ENCODE measurements at places on chromosomes 2 and 18.

DNA sequence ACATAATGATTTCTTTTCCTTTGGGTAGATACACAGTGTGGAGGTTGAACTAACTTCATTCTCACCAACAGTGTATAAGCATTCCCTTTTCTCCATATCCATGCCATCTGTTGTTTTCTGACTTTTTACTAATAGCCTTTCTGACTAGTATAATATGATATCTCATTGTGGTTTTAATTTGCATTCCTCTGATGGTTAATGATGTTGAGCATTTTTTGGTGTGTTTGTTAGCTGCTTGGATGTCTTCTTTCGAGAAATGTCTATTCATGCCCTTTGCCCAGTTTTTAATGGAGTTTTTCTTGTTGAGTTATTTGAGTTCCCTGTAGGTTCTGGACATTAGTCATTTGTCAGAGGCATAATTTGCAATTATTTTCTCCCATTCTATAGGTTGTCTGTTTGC lies 59.8 kb downstream of the MARCHF4 start:
- DNase-seq = no peak

DNA sequence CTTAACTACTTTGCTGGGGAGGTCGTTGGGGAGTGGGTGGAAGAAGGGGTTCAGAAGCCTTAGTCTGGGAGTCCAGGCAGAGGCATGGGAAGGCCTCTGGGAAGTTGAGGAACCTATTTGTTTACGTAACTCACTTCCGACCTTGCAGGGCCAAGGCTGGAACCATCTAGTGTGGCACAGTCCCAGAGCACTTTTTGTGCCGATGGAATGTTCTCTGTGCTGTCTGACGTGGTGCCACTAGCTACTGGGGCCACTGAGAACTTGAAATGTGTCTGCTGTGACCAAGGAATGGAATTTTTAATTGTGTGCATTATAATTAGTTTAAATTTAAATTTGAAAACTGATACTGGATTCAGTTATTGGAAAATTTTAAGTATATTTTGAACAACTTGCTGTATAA lies 139.7 kb downstream of the FAM161A start:
- DNase-seq = no peak

DNA sequence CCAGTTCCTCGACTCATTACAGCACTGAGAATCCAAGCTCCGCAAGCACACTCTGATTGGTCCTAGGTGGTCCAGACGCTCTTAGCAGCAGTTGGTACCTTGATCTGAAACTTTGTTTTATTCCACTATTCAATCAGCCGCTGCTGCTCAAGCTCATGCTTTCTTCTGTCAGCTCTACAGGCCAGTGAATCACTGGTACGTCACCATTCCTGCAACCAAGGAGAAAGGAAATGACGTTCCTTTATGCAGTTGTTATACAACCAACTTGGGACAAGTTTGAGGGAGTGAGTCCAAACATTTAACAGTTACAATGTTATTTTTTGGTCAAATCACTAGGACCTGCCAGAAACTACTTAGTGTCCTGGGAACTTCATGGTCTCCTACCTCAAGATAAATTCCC lies 398.8 kb upstream of the TMEFF2 start:
- no peak for DNase-seq

DNA sequence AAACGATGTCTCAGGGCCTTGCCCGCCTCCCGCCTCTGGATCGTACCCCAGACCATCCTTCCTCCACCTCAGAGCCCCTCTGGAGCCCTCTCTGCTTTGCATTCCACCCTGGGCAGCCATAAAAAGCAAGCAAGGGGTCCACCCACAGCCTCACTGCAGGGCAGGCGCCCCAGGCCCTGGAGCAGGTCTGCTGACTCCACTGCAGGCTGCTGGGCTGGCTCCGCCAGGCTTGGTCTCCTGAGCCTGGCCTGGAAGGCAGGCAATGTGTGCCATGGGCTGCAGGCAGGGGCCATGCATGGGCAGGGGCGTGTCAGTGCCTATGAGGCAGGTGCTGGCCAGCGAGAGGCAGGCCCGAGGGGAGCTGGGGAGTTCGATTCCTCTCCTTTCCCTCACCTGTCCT lies 186.0 kb downstream of the ANKRD30B start:
- no peak for DNase-seq

DNA sequence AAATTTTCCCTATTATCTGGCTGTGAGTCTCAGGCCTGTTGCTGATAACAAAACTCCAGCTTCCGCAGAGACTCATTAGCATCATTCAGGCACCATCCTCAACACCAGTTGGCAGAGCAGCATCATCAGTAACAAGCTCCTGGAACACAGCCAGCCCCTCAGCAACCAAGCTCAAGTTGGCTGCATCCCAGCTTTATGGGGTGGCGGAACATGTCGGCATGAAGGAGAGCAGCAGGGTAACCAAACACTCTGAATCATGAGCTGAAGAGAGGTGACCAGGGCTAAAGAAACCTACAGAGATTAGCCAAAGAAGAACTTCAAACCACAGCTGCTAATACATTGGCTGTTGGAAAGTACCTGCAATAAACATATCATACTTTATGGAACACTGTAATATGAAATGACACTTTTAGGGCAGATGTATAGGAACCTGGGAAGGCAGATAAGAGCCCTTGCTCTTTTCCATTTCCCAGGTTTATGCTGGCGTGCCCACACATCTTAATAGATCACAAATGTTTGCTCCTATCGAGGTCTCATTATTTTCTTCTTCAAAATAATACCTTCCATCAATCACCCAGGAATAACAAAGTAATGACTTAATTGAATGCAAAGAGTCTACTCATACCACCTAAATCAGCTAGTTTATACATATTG lies 63.8 kb downstream of the PDE11A start:
- DNase-seq = no peak

DNA sequence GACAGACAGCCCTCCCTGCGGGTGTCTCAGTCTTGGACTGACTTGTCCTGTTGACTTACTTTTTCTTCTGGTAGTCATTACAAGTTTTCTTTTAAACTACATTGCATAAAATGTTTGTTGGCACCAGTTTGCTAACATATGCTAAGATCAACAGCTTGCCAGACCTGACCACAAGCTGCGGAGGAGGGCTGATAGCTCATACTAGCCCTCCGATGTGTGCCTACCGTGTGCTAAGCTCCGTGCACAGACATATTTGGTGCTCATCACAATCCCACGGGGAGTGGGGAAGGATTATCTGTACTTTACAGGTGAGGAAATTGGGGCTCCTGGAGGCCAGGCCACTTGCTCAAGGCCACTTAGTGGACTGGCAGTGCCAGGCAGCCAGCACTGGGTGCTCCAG lies 72.8 kb upstream of the YPEL5 start:
- no peak for DNase-seq

DNA sequence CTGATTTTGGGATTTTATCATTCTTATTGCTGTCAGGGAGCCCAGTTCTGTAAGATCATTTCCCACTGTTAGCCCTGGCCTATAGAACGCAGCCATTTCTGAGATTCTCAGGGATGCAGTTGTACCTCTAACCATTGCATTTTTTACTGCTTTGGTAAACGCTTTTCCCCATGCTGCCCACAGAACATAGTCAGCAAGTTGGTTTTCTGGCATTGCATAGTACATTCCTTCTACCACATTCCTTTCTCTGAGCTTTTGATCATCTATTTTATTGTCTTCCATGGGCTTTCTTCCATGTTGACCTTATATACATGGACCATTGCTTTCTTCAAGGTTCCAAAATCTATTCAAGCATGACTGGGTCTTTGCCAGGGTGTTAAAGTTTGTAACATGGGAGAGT lies 86.8 kb upstream of the ST6GAL2 start:
- DNase-seq = no peak

DNA sequence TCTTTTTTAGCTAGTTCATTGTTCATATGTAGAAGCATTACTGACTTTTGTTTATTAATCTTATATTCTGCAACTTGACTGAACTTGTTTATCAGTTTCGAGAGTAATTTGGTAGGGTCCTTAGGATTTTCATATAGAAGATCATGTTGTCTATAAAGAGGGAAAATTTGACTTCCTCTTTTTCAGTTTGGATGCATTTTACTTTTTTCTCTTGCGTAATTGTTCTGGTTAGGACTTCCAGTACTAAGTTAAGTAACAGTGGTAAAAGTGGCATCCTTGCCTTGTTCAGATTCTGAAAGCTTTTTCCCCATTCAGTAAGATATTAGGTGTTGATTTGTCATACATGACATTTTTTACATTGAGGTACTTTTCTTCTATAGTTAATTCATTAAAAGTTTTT lies 726.0 kb downstream of the KCNJ3 start:
- DNase-seq = no peak

- DNase-seq = no peak
Observed at GRCh38 chr18:62925031-62925688, 209.8 kb downstream of the PHLPP1 start.

- DNase-seq = no peak
Observed at GRCh38 chr18:49725809-49726674, 87.3 kb downstream of the ACAA2 start.

Measured in RWPE2 (cell line).